ENCODE measurements at places on chromosomes 5 and 9.

GRCh38 chr9:134624137-134624591, 17.4 kb upstream of the COL5A1 start:
- no peak for DNase-seq

- no peak for DNase-seq
Measured at GRCh38 chr5:175211956-175212756, 231.8 kb downstream of the DRD1 start.

DNA sequence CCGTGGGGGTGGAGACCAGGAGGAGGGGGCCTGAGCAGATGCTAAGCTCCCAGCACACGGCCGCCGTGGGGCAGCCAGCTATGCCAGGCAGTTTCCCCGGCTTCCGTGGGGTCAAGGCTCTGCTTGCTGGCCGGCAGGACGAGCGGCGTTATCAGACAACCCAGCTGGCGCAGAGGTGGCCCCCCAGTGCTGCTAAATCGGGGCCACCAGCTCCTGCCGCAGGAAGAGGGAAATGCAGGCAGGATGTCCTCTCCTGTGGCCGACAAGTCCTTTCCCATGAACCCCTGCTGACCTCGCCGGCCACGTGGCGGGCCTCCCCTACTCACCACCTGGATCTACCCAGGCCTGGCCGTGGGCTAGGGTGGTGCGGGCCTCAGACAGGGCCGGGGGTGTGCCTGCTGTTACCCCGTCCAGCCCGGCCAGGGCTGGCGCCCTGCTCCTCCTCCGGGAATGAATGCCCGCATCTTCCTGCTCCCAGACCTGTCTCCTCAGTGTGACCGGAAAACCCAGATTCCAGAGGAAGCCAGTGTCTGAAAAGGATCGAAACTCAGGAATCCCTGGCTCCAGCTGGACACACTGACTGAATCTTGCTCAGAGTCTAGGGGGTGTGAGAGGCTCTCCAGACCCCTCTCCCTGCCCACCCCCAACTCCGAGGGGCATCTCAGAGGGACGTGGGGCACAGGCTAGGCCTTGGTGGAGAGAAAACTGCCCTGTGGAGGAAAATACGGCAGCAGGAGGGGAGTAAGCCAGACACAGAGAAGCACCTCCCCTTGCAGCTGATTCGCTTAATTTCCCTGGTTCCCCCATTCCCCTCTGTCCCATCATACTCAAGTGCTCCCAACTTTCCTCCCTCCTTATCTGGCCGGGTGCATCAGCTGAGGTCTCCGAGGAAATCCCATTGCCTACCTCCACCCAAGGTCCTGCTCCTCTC, 3.9 kb downstream of the FLT4 start:
- DNase-seq: no peak

- no peak for DNase-seq
Measured at GRCh38 chr9:111588846-111589245, 10.6 kb downstream of the PTGR1 start.

GRCh38 chr5:73233461-73234203, 60.6 kb downstream of the TMEM174 start:
- no peak for DNase-seq

GRCh38 chr9:105305856-105306255, 61.4 kb downstream of the SLC44A1 start:
- DNase-seq: no peak

DNA sequence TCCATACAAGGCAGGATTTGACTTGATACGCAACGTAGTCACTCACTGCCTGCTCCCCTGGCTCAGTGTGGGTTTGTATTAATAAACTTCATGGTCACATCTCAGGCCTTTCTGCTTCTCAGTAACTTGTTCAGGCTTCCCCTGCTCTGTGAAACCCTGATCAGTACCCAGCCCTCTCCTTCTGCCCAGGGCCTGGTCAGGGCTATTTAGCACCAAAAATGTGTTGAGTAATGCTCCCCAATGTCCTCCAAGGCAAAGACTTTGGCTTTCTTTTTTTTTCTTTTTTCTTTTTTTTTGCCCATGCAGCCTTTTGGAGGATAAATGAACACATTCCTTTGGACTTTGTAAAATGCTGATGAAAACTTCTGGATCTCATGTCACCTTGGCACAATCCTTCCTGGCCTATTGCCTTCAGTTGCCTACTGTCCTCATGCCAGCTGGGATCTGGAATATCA, 399.2 kb upstream of the KLF4 start:
- DNase-seq: no peak
